ENCODE measurements at places on chromosomes 1 and 21.

DNA sequence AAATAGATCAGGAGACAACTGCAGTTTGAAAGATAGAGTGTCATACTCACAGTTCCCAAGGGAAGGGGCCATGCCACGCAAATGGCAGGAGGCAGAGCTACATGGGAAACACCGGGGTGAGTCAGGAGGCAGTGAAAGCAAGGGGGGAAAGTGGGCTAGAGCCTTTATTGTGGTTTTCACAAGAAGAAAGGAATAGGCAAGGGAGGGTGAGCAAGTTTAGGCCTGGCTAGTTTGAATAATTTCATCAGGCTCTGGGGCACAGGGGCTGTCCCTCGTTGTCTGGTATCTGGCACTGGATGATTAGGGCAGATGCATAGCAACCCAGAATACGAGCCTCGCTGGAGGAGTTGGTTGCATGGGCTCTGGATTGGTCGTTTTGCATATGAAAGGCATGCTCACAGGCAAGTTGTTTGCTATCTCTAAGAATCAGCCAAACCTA, 17.0 kb upstream of the ITLN2 start:
- no peak for DNase-seq

- peak; percentile 66 for DNase-seq
Observed at GRCh38 chr21:35190201-35190701, 141.1 kb upstream of the RUNX1 start.

DNA sequence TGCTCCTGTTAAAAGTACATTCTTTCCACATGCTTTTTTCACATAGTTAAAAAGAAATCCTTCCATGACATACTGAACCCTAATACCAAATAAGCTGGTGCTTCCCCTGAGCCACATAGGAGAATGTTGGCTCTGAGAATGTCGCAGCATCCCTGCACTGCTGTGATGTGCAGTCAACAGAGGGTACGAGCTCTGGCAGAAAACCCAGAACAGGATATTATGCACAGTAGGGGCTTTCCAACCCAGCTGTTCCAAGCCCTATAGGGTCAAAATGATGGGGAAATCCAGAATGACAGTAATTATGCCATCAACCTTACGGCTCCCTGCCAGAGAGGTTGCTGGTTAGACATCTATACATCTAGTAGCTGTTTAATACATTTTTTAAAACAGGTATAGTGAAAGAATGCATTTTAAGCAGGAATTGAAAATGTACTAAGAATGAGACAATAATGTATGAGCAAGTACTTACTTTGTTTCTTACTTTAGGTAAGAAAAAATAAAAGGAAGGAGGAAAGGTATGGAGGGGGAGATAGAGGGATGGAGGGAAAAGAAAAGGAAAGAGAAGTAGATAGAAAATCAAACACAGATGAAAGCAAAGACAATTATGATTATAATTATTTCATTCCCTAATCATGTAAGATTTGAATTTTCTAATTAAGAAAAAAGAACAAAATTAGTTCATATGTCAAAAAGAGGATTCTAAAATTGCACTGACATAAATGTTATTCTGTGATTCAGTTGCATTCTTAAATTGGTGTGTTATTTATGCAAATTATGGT, 126.0 kb downstream of the NR5A2 start:
- DNase-seq: no peak

DNA sequence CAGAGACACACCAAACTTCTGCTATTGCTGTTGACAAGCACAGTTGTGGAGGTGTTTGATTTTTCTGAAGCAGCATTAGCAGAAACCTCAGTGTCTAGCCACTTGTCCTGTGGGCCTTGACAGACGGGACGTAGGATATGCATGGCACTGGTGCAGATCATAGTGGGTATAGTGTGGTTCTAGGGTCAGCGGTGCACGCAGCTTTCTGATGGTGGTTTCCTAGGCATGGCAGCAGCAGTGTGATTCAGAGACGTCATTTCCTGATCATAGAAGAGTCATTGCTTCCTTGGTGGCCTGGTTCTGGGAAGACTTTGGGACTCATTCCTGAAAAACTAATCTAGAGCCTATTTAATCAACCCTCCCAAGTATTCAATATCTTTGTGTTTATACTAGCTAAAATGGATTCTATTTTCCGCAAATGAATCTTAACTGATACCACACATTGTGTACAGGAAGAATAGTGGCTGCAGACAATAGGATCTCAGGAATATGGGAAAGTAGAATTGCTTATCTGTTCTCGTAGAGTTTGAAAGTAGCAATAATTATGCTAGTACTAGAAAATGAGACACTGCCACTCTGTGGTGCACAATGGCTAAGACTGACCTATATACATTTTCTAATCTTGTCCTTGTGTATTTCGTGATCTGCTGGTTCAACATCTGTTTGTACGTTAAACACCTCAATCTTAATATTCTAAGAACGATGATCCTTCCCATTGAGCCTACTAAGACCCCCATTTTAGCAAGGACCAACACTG, 2.8 kb upstream of the USP1 start:
- no peak for DNase-seq

GRCh38 chr1:197199923-197200271, 53.4 kb upstream of the ASPM start:
- DNase-seq: no peak

DNA sequence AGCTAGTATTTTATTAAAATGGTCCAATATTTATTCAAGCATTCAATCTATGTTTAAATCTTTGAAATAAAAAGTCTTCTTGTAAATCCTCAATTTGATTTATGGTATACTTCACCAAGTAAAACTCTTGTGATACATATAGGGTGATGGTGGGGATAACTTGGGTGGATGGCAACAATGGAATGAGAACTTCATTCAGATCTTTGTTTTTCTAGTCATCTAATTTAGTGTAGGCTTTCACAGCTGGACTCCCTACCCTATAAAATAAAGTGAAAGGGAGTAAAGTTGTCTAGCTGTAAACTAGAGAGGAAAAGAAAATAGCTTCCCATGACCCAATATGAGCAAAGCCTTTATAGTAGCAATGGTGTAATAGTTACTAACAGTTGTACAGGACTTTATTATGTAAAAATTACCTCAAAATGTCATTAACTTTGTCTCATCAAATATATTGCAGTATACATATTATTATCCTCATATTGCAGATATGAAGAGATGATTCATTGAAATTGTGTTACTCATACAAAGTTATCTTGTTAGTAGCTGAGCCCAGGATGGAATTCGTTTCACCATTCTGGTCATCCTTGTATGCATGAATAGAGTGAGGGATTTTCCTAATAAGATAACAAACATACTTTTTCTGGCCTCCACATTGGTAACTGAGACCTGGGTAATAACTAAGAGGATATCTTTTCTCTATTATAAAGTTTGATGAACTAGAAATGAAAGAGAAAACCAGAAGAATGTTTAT, 1377.7 kb upstream of the ADGRL4 start:
- DNase-seq: no peak

GRCh38 chr1:100277866-100278265, 11.8 kb downstream of the RTCA start:
- DNase-seq: no peak

DNA sequence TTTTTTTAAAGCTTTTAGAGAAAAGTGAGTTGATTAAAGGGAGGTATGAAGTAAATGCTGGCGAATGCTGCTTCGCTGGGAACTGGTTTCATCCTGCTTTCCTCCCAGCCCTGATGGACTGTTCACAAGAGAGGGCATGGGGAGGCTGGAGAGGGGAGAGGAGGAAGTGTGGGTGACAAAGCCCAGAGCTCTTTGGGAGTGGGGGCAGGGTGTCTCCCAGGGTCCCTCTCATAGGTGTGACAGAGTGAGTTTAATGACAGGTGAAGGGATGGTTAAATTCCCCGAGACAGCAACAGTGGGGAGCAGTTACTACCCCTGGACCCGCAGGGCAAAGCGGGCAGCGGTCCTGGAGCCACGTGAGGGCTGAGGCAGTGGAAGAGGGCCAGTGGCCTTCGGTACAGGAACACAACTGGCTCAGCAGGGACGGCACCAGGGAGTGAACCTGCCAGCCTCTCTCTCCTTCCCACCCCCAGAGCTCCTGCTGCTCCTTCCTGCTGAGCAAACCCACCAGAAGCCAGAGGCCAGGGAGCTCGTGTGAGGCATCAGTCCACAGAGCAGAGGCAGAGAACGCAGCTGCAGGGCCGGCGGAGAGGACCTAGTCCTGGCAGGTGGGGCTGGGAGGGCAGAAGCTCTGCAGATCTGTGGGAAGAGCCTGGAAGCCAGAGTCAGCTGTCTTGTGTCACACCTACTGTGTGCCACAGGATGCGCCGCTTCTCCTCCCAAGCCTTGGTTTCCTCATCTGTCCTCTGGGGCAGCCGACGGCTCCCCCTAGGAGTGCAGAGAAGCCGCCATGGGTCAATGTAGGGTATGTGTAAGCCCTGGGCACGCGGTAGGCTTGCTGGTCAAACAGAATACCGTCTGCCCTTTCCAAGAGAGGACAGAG, 20.9 kb upstream of the LRP8 start:
- no peak for DNase-seq

DNA sequence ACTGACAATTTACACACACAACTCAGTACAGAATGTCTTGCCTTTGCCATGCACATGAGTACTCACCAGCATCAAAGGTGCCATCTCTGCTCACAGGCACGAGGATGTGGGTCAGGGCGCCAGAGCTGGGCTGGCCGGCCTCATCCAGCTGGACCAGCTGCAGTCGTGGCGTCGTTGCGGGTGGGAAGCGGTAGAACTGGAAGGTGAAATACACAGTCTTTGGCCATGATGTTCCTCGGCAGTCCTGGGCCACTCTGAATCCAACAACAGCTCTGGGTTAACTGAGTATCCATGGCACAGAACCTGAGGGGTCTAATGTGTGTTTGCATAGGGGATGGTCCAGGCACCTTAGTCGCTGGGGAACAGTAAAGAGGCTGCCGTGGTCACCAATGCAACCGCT, 87.7 kb downstream of the NPHP4 start:
- DNase-seq: no peak

DNA sequence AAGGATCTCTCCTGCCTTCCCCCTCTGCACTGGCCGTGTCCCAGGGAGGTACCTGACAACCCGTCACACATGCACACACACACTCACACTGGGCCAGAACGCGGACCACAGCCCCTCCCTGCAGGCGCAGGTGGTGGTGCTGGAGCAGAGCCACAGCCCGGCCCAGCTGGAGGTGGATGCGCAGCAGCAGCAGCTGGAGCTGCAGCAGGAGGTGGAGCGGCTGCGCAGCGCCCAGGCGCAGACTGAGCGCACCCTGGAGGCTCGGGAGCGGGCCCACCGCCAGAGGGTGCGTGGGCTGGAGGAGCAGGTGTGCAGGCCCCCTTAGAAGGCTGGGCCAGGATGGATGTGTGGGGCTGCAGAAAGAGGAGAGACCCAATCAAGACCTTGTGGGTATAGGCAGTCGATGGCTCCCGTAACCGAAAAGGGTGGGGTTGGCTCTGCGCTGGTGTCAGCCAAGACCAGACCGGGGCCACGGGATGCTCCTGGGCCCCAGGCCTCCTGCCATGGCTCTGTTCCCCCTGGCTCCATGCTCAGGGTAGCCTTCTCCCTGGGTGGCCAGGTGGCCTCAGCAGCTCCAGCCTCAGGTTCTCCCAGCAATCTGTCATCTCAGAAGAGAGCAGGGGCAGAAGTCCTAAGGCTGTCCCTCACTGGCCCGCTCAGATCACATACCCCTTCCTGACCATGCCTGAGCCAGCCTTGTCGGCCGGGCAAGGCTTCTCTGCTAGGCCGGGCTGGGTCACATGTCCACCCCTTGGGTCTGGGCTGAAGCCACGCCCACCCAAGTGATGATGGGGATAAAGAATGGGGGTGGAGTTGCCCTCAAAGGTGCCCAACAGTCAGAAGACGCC, 8.9 kb downstream of the MFAP2 start:
- DNase-seq: peak; percentile 64

GRCh38 chr21:45887120-45887611, 94.4 kb upstream of the COL6A1 start:
- DNase-seq: peak; percentile 60

DNA sequence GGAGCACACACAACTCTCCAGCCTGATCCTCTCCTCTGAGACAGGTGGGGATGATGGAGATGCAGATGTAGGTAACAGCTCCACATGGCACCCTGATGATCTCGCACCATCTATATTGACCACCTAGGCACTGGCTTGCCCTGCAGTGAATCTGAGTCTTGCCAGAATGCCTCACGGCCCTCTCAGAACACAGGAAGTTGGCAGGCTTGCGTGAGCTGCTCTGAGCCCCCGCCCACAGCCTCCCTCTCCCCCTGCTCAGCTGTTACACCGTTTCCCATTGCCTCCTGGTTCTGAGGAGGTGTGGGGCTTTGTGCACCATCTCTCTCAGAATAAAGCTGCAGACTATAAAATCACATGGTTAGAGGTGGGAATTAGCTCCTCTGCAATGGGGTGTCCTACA, 48.0 kb downstream of the URB2 start:
- DNase-seq: no peak

GRCh38 chr1:194252199-194252598, 1065.8 kb upstream of the B3GALT2 start:
- DNase-seq: no peak

- no peak for DNase-seq
Observed at GRCh38 chr1:201778279-201779065, 50.5 kb upstream of the IPO9 start.
